Smooth muscle cell of the brain vasculature (primary cell): ENCODE measurements at places on chromosomes 4 and X.

- no peak for DNase-seq
Observed at GRCh38 chr4:70706044-70706461, 15.7 kb upstream of the RUFY3 start.

DNA sequence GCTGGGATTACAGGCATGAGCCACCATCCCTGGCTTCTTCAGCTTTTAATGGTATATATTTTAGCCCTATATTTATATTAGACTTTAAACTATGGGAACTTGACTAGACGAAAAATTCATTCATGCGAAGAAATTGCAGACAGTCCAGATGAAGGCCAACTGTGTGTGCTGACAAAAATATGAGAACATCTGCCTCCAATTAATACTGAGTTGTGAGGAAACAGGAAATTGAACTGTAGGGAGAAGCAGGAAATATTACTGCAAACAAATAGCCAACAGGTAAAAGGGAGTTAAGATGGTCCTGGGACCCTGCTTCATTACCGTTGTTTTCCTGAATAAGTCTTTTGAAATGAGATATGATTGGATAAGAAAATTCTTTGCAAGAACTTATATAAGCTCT lies 26.3 kb downstream of the MGARP start:
- DNase-seq, result no peak

DNA sequence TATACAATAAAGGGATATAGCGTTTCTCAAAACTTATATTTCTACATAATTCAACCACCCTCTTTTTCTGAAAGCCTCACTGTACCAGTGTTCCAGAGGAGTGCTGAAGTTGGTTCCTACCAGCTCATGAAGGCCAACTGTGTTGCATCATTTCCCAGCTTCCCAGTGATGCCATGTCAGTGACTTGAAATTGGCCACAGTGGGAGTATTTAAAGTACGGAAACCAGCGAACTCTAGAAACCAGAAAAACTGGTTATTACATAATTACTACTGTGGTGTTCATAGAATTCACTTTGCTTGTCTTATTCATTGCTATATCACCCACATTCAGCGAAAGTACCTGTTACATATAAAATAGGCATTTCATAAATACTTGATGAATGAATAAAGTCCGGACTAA lies 135.4 kb downstream of the GC start:
- no peak for DNase-seq

GRCh38 chrX:49838374-49838773 lies 9.3 kb downstream of the PAGE4 start:
- DNase-seq, result no peak

DNA sequence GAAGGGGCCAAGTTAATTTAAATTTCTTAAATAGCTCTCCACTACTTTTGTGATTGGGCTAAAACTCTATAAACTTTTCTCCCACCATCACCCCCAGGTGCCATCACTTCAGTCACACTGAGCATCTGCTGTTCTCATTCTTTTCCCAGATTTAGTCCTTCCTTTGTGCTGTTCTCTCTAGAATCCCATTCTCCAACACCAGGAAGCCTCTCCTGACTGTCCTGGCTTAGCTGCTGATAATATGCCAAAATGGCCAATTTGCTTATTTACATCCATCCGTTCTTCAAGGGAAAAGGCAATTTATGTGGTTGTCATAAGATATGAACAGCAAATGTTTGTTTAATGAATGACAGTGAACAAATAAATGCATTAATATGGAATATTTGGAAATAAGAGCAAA lies 44.1 kb downstream of the FGFBP1 start:
- no peak for DNase-seq
